Stimulated activated CD4-positive, alpha-beta T cell treated with anti-CD3 and anti-CD28 coated beads, Interleukin-4, amount 100 ng/mL, for 1 hour (primary cell): ENCODE measurements at places on chromosomes 7 and 10.

DNA sequence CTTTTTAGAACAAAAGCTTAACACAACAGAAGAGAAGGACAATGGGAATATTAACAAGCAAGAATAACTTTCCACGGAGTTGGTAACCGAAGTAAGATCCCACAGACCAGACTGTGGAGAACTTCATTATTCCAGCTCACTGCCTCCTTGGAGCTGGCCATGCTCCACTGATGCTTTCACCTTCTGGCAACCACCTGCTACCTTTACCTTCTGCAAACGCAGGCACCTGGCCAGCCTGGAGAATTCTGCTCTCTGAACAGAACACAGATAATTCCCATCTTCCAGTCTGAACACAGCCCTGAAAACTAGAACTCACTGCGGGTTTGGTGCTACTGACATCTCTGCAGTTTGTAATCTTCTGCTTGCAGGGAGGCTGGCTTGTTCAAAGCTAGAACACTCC is 66.5 kb downstream of the JAZF1 start:
- no peak for DNase-seq

DNA sequence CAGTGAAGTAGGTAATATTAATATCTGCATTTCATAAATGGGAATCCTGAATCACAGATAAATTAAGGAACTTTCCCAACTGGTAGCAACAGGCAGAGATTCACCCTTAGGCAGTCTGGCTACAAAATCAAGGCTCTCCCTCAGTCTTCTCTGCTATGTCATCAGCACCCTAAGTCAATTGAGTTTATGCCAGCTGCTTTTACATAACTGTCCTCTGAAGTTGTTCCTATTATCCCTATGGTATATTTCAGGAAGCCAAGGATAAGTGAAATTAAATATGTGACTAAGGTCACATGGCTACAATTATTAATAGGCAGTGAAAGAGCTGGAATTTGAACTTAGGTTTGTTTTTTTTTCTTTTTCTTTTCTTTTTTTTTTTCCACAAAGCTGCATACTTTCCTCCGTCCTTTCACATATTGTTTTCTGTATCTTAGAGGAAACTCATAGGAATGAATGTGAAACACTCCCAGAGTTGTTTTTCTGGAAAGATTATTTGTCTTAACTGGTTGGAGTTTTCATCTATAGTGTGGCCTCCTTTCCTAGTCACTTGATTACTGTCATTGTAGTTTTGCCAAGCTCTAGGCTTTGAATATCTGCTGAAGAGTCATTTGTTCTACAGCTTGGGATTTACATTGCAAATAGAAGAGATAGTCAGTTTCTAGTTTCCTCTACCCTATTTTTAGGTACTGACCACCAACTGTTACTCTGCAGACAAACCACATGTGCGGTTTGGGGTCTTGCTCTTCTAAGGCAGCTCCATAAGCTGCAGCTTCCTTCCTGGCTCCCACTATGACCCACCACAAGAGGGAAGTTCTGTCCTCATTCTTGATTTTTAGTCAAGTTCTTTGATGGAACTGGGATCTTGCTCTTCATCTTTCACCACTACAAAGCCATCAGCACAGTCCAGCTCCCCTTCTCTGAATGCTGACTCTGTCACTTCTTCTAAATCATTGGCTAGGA is 338.0 kb upstream of the KIAA1217 start:
- DNase-seq, result no peak

GRCh38 chr10:127146661-127147060 is 49.7 kb downstream of the INSYN2A start:
- DNase-seq, result no peak

- DNase-seq, result no peak
These were observed 51.3 kb upstream of the FAM3C start for GRCh38 chr7:121447243-121447910.

DNA sequence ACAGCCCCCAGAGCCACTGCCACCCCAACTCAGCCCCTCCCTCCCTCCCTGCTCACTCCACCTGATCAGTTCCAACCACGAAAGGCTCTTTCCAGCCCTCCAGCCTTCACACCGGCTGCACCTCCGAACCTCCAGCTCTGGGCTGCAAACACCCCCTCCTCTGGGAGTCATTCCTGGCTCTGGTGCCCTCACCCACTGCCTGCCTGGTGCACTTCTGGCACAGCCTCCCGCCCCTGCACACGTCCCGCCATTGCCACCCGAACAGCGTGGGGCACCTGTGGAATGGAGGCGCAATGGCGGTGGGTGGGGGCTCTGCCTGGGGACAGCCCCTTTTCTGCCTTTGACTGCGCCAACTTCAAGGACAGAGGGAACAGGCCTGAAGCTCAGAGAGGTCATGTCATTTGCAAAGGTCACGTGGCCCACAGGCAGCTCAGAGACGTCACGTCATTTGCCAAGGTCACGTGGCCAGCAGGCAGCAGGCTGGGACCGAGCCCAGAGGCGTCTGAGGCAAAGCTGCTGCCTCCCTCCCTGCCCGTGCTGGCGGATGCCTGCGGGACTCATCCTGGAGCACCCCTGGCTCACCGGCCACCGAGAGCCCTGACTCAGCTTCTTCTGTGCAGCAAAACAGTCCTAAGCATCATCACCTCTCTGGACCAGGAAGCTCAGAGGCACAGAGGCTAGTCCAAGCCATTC is 76.0 kb upstream of the DNAAF5 start:
- no peak for DNase-seq

DNA sequence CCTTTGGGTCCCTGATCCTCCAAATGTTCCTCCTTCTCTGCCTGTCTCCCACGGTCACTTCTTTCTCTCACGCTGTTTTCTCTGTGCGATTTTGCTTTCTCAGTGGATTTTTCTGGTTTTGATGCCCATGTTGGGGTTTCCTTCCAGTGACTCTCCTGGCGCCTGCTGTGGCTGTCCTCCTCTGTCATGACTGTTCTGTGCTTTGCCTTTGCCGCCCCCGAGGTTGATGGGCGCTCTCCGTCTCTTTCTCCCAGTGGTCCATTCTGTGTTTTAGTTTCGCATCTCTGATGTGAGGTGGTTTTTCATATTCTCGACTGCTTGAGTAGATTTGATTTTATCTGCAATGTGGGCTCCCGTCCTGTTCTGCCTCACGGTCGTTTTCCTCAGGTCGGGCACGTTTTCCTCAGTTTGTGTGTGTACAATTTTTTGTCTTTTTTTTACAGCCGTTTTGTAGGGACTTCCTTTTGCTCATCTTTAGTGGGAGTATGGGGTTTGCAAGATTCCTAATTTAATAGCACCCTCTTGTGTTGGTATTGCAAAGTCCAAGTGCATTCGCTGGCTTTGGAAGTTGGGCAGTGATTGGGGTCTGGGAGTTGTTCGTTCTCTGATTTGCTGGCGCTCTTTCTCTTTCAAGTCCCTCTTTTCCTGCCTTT is 100.0 kb downstream of the INPP5A start:
- DNase-seq, result no peak

- no peak for DNase-seq
These were observed 688 bp upstream of the FOXL3 start for GRCh38 chr7:289209-289755.
